ENCODE measurements at places on chromosomes 11 and 22.

GRCh38 chr22:23169043-23169406, 11.3 kb upstream of the BCR start:
- DNase-seq: no peak

DNA sequence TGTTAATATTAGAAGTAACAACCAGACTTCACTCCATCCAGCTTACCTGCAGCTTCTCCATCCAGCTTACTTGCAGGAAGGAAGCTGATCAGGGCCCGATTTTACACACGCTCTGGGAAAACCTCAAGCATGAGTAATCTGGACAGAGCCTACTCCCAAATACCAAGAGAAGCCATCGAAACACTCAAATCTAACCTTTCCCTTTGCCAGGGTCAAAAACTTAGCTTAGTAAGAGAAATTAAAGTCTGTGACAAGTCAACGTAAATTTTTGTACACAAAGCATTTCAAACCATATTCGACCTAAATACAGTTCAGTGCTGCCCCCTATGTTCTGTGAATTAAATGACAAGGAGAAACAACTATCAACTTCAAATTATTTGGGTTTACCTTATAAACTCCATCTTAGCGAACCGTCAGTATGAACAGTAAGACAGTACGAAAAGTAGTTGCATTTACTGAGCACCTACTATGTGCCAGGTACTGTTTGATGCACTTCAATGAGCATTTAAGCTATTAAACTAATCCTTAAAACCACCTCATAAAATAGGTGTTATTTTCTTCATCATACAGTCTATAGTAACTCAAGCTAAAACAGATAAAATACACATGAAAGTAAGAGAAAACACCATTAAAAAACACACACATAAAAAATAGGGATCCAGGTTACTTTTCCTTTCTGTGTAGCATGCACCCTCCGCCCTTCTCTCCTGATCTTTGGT, 36.9 kb downstream of the ARFGAP3 start:
- DNase-seq: no peak

DNA sequence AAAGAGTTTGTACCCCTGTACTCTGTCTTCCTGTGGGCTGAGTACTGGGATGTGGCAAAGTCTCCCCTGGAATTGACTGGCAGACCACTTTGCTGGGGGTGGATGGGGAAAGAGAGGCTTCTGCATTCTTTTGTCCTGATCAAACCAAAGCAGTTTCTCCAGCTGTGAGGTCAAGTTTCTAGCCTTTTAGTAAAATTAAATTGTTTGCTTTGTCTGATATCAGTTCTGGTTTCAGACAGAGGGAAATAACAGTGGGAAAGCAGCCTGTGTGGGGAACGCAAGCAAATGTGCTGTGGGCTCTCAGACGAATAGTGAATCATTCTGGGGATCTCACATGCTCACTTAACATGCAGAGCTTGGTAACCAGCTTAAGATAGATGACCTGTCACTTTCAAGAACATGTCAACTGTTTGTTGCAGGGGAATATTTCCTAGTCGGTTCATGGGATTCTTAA, 151.6 kb downstream of the FAT3 start:
- no peak for DNase-seq

GRCh38 chr22:47750086-47750485, 987.6 kb downstream of the TBC1D22A start:
- DNase-seq: no peak

GRCh38 chr22:39734866-39735265, 158.7 kb downstream of the ENTHD1 start:
- no peak for DNase-seq

DNA sequence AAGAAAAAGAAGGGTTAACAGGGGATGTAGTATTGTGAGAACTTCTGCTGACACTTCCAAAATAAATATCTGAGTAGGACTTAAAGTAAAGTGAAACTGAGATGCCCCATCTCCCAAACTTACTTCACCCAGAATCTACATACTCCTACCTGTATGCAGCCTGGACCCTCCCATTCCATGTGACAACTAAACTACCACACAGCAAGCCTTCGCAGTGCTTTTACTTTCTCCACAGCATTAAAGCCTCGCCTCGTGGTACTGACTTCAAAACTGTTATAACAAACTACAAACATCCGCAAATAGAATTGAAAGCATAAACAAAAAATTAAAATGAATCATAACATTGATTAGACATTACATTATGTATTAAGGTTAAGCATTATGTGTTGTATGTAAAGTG, 985 bp downstream of the MPZL2 start:
- no peak for DNase-seq

DNA sequence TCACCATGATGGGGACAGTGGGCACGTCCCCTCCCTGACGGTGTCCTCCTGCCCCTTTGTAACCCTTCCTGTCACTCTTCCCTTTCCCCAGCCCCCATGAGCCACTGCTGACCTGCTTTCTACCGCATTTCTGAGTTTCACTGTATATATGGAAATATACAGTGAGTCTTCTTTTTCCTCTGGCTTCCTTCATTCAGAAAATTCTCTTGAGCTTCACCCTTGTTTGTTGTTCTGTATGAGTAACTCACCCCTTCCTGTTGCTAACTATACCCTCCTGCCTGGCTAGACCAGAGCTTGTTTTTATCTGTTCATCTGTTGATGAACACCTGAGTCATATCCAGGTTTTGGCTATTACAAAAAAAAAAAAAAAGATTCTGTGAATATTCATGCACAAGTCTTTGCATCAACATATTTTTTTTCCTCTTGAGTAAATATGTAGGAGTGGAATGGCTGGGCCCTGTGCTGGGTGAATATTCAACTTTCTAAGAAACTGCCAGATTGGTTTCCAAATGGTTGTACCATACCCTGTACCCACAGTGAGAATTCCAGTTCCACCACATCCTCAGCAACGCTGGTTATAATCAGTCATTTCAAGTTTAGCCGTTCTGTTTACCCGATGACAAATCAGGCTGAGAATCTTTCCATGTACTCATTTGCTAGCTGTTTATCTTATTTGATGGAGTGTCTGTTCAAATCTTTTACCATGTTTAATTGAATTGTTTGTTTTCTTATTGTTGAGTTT, 62.0 kb downstream of the IGF2 start:
- peak; percentile 53 for DNase-seq

DNA sequence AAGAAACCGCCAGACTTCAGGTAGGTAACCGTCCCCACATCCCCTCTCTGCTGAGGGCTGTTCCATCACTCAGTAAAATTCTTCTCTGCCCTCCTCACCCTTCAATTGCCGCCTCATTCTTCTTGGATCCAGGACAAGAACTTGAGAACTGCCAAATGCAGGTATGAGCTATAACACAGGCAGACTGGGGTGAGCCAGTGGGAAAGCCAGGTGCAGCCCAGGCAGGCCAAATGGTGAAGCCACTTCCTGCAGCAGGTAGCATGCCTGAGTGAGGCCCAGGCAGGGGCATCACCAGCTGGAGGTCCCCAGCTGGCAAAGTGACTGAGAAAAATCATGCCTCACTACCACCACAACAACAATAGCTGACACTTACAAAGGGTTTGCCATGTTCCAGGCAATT, 22.4 kb upstream of the API5 start:
- DNase-seq: no peak

- no peak for DNase-seq
These were observed 129.7 kb downstream of the LDLRAD3 start for GRCh38 chr11:36073411-36074203.

GRCh38 chr11:15723966-15724365, 609.2 kb downstream of the INSC start:
- DNase-seq: no peak
